ENCODE measurements at places on chromosomes 6 and 20. TPM values are rescaled to one million over a fixed set of nuclear protein-coding genes. Genes with fewer than 3 reads are reported as not detected.
A peak's percentile ranks its signal among the peaks of the same experiment; 100 is the strongest.

DNA sequence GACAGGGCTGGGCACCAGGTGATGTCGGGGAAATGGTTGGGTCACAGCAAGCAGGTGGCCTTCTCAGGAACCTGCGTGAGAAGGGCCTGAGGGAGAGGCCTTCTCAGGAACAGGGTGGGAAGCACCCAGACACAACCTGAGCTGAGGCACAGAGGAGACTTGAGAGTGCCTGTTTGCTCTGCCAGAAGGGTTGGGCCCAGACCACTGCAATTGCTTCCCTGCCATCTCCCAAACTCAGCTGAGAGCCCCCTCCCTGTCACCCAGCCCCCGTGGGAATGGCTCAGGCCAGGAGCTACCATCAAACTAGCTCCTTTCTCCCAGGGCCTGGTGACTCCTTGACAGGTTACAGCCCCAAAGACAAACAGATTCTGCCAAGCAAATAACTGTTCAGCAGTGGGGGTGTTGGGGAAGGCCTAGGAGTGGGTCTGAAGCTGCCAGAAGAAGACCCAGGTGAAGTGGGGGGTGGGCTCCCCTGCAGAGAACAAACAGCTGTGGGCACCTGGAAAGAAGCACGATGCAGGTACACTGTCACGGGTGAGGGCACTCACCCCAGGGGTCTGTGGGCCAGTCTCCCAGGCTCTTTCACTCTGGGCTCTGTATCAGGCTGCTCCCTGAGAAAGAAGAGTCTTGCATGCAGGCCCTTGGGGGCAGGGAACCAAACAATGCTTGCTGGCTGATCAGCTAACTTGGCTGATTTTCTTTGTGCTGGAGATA is 30.4 kb upstream of the SPDEF start:
- H3K4me3 ChIP-seq = no peak overlapping the region
- no peaks in the 10 kb centered on the region for H3K4me1 ChIP-seq
- peaks cover 2% of the 10 kb centered on the region for H3K36me3 ChIP-seq
- no peak for DNase-seq
- H3K27ac ChIP-seq = no peak overlapping the region

GRCh38 chr6:11323666-11324452 is 91.4 kb upstream of the NEDD9 start:
- peak overlapping the region; percentile 83 for H3K4me3 ChIP-seq
- no peak for DNase-seq
- peaks cover 89% of the 10 kb centered on the region for H3K4me1 ChIP-seq
- no peaks in the 10 kb centered on the region for H3K27me3 ChIP-seq
- H3K27ac ChIP-seq = peak overlapping the region; percentile 89
- peaks cover 8% of the 10 kb centered on the region for H3K36me3 ChIP-seq

DNA sequence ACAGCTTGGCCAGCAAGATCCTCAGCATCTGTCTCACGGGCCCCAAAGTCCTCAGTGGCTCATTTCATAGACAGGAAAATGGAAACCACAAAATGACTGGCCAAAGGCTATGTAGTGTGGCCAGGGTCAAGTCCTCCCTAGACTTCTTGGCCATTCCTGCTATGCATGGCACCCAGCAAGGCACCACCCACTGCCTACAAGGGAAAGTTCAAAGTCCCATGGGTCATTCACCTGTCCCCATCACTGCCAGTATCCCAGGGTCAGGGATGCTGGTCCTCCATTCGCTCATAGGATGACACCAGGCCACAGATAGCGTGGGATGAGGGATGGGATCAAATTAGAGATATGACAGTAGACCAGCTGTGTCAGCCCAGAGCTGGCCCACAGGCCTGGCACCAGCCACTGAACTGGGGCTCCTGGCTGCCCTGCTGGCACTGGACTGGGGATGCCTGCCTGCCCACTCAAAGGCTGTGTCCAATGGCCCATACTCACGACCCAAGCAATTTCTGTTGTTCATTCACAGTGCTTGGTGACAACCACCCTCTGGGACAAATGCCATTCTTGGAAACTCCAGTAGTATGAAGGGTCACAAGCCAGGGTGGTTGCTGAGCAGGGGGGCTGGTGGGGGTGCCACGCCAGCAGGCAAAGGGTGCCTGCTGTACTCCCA is 11.6 kb downstream of the ADISSP start:
- no peak overlapping the region for H3K4me3 ChIP-seq
- H3K36me3 ChIP-seq = no peaks in the 10 kb centered on the region
- H3K4me1 ChIP-seq = peaks cover 26% of the 10 kb centered on the region
- no peak for DNase-seq
- peak overlapping the region; percentile 57 for H3K27ac ChIP-seq

MAPK13 gene
- total RNA-seq = 68.2 TPM

NT5DC1 gene
- 55.8 TPM for total RNA-seq

- H3K27ac ChIP-seq = peak overlapping the region; percentile 66
- peaks cover 28% of the 10 kb centered on the region for H3K4me1 ChIP-seq
- H3K36me3 ChIP-seq = no peaks in the 10 kb centered on the region
- peak overlapping the region; percentile 56 for H3K4me3 ChIP-seq
Measured at GRCh38 chr6:90369024-90369519, 72.4 kb upstream of the BACH2 start.

MYMX gene
- total RNA-seq = not detected

DNMT3B gene
- 3.2 TPM for total RNA-seq

GGTLC1 gene
- not detected for total RNA-seq

- no peaks in the 10 kb centered on the region for H3K27me3 ChIP-seq
- H3K4me3 ChIP-seq = no peak overlapping the region
- no peaks in the 10 kb centered on the region for H3K4me1 ChIP-seq
- no peaks in the 10 kb centered on the region for H3K36me3 ChIP-seq
- DNase-seq = no peak
Measured at GRCh38 chr6:87628881-87629280, 38.9 kb downstream of the ORC3 start.

DNA sequence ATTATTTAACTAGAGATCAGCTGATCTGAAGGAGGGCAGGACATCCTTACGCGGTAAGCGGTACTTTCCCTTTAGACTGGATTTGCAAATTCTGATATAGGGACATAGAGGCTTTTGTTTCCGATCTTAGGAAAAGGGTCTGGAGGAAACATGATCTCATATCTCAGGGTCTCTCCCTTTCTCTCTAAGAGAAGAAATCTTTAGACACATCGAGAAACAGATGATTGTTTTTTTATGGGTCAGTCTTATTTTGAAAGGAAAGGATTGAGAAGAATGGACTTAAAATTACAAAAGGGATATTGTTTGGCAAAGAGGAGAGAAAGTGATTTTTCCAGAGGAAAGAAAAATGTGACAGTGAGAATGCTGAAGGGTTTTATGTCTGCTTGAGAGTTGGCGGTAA is 83.9 kb upstream of the OGFRL1 start:
- no peaks in the 10 kb centered on the region for H3K36me3 ChIP-seq
- no peak overlapping the region for H3K27ac ChIP-seq
- no peak overlapping the region for H3K4me3 ChIP-seq

DNA sequence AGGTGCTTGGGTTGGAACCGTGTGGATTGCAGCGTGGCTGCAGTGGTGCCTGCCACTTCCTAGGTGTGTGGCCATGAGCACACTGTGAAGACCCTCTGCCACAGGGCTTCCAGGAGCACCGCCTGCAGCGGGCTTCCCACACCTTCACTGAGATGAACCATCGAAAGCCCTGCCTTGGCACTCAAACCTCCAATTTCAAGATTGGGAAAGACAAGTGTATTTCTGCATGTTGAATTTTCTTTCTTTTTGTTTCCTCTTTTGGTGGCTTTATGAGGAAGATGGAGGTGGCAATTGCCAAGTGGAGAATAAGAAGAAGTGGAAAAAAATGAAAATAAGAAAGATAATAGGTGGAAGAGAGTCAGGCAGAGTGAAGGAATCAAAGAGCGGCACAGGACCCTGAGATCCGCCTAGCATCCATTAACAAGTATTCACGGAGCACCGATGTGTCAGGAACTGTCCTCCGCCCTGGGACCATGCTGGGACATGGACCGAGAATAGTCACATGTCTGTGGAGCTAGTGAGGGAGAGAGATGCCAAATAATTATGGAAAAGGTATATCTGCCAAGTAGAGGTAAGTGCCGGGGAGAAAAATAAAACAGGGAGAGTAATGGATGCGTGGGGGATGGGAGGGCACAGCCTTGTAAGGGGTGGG is 159.9 kb downstream of the BCAS1 start:
- no peak for DNase-seq
- H3K4me1 ChIP-seq = peaks cover 39% of the 10 kb centered on the region
- no peaks in the 10 kb centered on the region for H3K36me3 ChIP-seq
- peak overlapping the region; percentile 7 for H3K27ac ChIP-seq
- H3K4me3 ChIP-seq = no peak overlapping the region
- H3K27me3 ChIP-seq = no peaks in the 10 kb centered on the region

- peaks cover 2% of the 10 kb centered on the region for H3K36me3 ChIP-seq
Measured at GRCh38 chr6:105593805-105594671, 191.2 kb upstream of the PREP start.

- H3K36me3 ChIP-seq = no peaks in the 10 kb centered on the region
- H3K4me1 ChIP-seq = no peaks in the 10 kb centered on the region
- no peak for DNase-seq
- no peak overlapping the region for H3K27ac ChIP-seq
- H3K27me3 ChIP-seq = peaks cover 23% of the 10 kb centered on the region
Measured at GRCh38 chr20:56316051-56316450, 42.7 kb upstream of the FAM210B start.

Measured in activated T-cell treated with anti-CD3 and anti-CD28 coated beads, Interleukin-2, amount 50 U/mL, for 72 hours (primary cell).